ENCODE measurements at places on chromosomes 1 and 21. TPM values are rescaled to one million over a fixed set of nuclear protein-coding genes. Genes with fewer than 3 reads are reported as not detected.

- DNase-seq, result no peak
These were observed 31.9 kb upstream of the NRDC start for GRCh38 chr1:51910221-51911000.

DNA sequence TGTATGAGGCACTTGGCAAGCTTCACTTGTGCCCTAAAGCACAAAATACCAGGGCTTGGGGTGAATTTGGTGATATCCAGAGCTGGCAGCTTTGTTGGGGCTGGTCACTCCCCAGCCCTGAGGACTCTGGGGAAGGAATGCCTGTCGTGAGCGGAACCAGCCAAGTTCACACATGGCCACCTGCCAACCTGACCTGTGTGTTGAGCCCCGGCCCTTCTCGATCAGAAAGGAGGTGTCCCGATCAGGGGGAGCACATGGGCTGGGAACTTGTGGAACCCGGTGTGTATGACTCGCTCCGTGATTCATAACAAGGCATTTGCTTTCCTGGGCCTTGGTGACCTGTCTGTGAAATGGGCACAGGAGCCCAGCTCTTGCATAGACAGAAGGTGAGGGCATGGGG, 43.1 kb downstream of the AGPAT3 start:
- no peak for DNase-seq

DNA sequence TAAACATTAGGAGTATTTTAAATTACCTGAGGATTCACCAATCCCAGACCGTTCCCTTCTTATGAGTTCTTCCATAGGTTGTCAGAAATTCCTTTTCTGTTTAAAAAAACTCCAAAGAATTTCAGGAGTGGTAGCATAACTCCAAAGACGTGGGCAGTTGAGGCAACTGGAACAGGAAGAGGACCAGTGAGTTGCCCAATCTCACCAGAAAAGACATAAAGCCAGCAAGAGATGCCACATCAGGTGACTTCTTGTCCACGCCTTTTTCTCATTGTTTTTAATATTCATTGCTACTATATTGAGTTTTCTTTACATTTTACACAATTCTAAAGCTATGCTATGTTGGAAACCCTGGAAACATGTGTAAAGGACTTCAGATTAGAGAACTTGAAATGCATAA, 88.1 kb upstream of the JAK1 start:
- DNase-seq, result no peak

- DNase-seq, result no peak
These were observed 255.0 kb upstream of the SNX7 start for GRCh38 chr1:98406352-98407088.

GRCh38 chr1:196433000-196433399, 175.2 kb downstream of the KCNT2 start:
- DNase-seq, result no peak

DNA sequence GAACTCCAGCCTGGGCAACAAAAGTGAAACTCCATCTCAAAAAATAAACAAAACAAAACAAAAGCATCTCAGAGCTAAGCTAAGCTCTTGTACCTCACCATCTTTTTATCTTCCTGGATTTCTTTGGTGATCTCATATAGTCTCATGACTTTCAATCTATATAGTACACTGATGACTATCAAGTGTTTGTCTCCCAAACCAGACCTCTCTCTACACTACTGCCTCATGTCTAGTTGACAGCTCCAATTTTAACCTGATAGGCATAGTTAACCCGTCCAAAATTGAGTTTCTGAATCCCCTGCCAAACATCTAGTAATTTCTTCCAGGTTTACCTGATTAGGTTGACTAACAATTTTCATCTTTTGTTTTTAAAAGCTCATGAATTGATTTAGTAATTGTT, 151.7 kb downstream of the COP1 start:
- DNase-seq, result no peak

DNA sequence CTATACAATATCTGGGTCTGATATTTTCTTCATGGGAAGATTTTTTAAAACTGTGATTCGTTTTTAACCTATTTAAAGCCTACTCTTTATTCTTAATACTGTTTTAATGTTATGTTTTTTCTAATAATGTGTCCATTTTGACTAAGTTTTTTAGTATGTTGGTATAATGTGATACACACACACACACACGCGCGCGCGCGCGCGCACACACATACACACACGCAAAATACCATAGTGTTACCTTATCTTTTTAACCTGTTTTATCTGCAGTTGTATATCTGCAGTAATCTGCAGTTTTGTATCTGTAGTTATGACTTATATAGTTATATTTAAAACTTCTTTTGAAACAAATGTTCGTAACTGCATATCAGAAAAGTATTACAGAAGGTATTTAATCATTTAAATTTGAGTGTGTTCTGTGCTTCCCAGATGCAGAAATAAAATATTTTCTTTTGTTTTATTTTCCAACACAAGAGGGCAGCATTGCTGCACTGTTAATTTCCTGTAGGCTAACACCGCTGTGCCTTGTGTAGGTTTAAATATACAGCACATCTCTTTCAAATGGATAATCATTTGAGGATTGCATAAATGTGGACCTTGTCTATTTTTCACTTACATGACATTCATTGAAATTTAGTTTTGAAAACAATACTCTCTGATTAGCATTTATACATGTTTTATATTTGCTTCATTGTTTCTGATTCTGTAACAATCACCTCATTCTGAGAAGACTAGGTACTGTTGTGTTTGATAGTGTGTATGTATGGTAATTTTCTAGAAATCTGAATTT, 166.1 kb downstream of the PDE4B start:
- no peak for DNase-seq

- no peak for DNase-seq
These were observed 89.5 kb downstream of the STUM start for GRCh38 chr1:226638001-226638601.

DNA sequence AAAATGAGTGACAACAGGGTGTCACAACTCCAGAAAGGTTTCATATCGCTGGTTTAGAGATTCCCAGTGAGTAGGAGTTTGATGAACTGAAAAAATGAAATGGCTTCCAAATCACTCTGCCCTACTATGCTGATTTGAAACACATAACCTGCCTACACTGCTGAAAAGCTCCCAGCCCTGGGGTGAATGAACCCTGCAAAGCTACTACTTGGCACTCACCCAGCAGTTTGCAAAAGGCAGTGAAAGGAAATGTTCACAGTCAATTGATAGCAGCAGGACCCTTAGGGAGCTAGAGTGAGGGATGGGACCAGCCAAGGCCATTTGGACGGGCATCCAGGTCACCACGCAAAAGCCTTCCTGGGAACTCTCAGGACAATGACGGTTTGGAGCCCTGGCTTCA, 44.4 kb upstream of the SRP9 start:
- peak; percentile 18 for DNase-seq

SLC1A7 gene
- total RNA-seq, result not detected

FGR gene
- total RNA-seq, result 5.4 TPM

TFF3 gene
- total RNA-seq, result 16.3 TPM

CRYBG2 gene
- total RNA-seq, result not detected

SMCP gene
- not detected for total RNA-seq

ADGRL2 gene
- total RNA-seq, result 25.7 TPM

EXO1 gene
- total RNA-seq, result not detected

HIVEP3 gene
- 3.4 TPM for total RNA-seq

Data from body of pancreas (tissue), 4 donors.